ENCODE measurements at places on chromosomes 2 and 18.
A peak's percentile ranks its signal among the peaks of the same experiment; 100 is the strongest.

GRCh38 chr2:54999182-54999581 is 51.1 kb downstream of the RTN4 start:
- no peak for DNase-seq

- no peak for DNase-seq
Measured at GRCh38 chr18:9711361-9712129, 3.4 kb downstream of the RAB31 start.

- DNase-seq = no peak
Measured at GRCh38 chr2:189952536-189953109, 109.9 kb downstream of the MSTN start.

GRCh38 chr18:51936115-51936514 is 403.9 kb upstream of the DCC start:
- no peak for DNase-seq

GRCh38 chr2:143564419-143564818 is 435.2 kb downstream of the ARHGAP15 start:
- no peak for DNase-seq

DNA sequence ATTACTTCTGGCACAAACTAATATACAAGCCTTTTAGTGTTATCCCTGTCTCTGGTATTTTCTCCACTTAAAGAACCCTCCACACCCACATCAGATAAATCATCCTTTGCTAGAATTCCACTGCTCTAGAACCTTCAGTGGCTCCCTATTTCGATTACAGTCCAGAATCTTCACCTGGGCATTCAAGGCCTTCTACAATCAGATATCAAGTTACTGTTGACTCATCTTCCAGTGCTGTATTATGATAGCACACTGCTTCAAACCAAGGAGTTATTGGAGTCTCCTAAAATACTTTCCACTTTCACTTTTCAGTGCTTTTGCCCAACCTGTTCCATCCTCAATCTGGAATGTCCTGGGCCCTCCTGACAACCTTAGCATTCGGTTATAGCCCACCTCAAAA is 3.4 kb downstream of the CGREF1 start:
- no peak for DNase-seq

- no peak for DNase-seq
Measured at GRCh38 chr18:30271716-30272115, 770.8 kb downstream of the DSC3 start.

- no peak for DNase-seq
Measured at GRCh38 chr2:181165199-181165868, 184.9 kb downstream of the UBE2E3 start.

DNA sequence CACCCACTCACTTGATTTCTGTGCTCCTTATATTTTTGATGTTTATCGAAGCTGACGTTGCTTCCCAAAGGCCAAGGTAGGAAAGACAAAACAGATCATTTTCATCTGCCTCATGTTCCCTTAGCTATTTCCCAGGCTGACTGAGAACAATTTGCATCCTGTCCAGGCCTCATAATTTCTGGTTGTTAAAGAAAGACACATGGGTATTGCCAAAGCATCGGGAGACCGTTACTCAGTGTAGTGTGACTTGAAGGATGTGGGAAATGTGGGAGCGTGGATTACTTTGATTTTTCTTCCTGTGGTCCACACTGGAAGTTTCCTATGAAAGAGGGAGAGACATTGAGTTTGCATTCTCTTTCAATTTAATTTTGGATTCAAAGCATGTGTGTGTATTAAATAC is 204.6 kb downstream of the TRIB2 start:
- DNase-seq = no peak

- DNase-seq = no peak
Measured at GRCh38 chr2:34447097-34447496, 848.0 kb upstream of the FAM98A start.

DNA sequence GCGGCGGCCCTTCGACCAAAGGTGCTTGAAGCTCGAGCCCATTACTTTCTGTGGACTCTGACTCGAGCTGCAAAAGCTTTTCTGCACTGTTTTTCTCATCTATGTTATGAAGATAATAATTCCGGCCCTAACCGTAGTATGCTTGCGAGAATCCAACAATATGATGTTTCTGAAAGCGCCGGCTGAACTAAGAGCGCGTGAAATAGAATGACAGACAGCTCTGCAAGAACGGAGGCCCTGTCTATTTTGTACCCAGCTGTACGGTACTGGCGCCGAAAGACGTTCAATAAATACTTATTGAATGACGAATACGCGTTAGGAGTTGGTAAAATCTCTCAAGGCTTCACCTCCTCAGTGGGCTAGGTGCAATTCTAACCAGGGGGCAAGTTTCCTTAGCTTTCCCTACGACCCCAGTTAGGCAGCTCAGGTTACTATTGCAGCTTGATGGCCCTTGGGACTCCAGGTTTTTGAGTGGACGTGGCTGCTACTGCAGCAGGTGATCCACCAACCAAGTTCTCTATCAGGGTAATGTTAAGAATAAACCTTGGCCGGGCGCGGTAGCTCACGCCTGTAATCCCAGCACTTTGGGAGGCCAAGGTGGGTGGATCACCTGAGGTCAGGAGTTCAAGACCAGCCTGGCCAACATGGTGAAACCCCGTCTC is 570 bp downstream of the SCRN3 start:
- DNase-seq = no peak

GRCh38 chr2:191537921-191538320 is 140.0 kb upstream of the NABP1 start:
- DNase-seq = no peak

- DNase-seq = no peak
Measured at GRCh38 chr2:69297216-69297615, 89.8 kb downstream of the GFPT1 start.

DNA sequence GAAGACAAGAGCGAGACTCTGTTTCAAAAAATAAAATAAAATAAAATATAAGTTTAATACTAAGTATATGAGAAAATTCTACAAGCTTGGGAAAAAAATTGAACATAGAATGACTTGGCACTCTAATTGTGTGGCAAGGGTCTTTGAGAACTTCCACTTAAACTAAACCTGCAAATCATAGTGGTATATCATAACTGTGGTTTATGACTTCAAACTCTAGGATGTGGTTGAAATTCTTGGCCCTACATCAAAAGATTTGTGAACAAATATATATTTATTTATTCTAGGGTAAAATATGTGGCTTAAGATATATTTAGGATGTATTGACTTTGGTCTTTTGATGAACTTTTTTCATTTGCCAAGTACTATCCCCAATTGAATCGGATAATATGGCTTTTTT is 3.1 kb upstream of the FAM171B start:
- no peak for DNase-seq

GRCh38 chr18:11714244-11714918 is 25.3 kb downstream of the GNAL start:
- no peak for DNase-seq

GRCh38 chr2:212628586-212628985 is 90.0 kb upstream of the ERBB4 start:
- DNase-seq = no peak

DNA sequence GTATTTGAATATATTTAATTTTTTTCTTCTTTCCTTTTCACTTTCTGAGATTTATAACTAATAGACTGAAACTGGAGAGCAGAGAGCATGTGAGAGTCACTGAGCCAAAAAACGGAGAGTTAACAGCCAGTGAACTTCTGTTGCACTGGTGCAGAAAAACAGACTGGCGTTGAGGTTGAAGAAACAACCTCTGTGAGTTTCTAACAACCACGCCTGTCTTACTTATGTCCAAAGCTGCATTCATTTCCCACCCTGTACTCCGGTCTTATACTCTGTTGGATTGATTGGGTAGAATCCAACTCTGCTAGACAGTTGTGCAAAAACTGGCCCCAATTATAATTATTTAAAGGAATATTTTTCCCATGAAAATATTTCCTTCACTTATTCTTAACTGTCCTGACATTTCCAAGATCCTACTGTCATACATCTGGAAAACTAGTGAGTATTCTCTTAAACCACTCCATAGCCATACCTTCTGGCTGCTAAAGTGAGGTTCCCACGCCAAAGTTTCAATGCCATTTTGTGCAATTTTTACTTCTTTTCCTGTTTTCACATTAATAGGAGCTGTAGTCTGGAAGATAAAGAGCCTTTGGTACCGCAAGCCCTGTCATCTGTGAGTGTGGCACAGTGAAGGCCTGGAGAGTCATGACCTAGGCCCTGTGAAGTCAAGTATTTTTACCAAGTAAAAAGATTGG is 9.4 kb downstream of the CYP1B1 start:
- no peak for DNase-seq

- DNase-seq = no peak
Measured at GRCh38 chr18:58385472-58385871, 243.4 kb downstream of the ALPK2 start.

DNA sequence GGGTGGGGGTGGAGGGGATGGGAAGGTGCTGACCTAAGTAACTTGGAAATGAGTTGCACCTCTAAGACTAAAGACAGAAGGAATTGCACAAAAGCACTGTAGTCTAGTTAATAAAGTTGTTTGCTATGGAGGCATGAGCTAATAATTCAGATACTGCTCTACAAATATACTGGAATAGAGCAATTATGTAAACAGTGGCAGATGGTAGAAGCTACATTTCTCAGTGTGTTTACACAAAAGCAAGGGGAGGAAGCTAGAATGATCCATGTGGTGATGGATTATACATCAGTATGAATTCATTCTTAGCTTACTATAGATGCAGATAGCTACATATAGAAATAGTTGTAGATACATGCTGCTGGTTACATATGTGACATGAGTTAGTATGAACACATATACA is 27.6 kb upstream of the UBE2F start:
- no peak for DNase-seq

GRCh38 chr2:149538138-149538833 is 49.3 kb downstream of the MMADHC start:
- no peak for DNase-seq

DNA sequence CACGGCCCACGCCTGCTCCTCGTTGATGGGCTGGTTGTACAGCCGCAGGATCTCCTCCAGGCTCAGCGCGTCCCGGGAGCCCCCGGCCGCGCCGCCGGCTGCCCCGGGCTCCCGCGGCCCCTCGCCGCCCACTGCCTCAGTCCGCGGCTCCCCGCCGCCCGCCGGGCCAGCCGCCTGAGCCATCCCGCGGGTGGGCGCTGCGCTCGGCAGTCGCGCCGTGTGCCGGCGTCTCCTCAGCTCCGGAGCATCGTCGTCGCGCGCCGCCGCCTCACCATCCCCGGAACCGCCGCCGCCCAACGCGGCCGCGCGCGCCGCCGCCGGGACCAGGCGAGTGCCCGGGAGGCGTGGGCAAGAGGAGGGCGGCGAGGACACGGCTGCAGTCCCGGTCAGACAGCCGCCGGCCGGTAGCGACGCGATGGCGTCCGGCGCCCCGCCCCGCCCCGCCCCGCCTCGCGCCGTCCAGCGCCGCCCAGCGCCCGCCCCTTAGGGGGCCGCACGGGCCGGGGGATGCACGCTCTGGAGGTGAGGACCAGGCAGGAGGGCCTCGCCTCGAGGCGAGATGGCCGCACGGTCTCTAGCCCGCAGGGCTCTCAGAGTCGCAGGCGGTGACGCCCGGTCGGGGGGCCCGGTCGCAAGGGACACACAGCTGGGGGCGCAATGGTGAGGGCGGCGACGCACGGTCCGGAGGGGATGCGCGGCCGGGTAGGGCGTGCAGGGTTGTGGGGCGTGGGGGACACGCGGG is at the start of gene SPIRE1:
Gene SPIRE1 (minus strand): TSS at position 424 of the 742 bp plus-strand sequence. CDS start 241 bp downstream, at position 183.
- peak; percentile 37 for DNase-seq

GRCh38 chr18:9868857-9869714 is 16.7 kb upstream of the TXNDC2 start:
- no peak for DNase-seq

DNA sequence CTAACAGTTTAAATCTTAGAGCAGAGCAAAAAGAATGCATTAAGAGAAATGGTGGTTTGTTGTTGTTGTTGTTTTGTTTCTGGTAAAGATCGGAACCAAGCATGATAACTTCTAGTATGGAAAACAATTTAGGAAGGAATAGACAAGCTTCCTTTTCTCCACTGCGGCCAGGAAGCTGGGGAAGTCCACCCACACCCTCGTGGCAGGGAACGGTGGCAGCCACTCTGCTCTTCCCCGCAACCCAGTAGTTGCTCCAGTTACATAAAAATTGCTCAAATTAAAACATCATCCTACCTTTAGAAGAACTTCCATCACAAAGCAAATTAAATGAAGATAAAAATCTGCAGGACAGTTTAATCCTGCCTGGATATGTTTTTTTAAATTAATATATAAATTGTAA is 113.0 kb downstream of the RBMS1 start:
- no peak for DNase-seq

DNA sequence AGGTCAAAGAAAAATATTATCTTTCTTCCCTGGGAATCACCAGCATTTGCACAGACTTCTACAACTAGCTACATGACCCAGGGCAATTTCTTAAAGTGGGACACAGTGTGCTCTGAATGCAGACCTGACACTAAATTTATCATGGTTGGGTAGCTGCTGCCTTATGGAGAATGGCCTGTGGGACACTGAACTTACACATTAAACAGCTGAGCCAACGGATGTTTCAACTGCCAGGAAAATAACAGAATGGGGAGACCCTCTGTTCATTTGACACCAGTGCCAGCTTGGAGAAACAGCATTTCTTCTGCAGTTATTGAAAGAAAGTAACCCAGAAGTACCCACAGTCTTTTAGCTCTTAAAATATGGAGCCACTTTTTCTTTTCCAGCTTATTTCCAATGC is 54.1 kb downstream of the SLC8A1 start:
- no peak for DNase-seq

- no peak for DNase-seq
Measured at GRCh38 chr18:11025671-11026070, 123.7 kb downstream of the PIEZO2 start.

DNA sequence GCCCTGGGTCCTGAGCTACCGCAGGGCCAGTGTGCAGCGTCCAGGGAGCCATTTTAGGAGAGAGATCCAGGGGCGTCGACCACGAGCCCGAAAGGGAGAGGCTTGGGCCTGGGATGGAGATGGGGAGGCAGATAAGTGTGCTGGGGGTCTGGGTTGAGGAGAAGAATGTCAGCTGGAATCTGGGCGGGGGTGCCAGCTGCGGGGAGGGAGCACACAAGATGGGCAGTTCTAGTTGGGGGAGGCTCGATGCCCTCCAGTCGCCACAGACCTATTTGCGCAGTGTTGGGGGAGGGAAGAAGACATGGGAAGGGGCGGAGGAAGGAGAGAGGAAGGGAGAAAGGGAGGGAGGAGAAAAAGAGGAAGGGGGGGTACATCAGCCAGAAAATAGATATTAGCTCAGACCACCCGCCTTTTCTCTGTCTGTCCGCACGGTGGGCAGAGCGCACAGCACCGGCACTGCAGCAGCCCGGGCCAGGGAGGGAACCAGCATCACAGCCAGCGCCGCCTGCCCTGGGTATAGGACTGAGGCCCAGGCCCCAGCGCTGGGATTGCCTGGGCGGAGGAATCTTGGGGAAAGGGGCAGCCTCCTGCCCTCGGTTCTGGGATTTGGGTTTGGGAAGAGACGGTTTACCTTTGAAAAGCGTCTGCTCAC is 1.9 kb upstream of the HOXD11 start:
- no peak for DNase-seq

DNA sequence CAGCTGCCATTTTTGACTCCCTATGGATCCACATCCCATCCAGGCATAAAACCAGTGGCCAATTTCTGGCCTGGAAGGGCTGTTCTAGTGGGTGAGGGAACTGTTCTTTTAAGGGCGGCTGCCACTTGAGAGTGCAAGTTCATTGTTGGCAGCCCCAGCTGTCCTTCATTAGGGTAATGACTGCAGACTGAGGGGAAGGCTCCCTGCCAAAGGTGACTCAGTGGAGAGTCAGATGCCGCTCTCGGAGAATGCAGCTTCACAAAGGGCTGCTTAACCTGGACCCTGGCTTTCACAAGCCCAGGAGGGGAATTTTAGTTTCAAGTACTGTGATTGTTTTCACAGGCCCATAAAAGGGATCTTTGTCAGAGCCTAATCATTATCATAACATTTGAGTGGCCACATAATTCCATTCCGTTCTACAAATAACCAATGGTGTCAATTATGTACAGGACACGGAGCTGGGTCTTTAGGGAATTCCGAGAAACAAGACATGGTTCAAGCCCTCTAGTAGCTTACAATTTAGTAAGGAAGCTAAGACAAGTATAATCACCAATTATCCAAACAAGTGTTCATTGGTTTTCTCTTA is 235.7 kb downstream of the CDCA7 start:
- no peak for DNase-seq

Measured in stimulated activated CD8-positive, alpha-beta memory T cell treated with anti-CD3 and anti-CD28 coated beads, Interleukin-12 subunit alpha, Interleukin-12 subunit beta, amount 100 ng/mL, for 4 hours (primary cell).